ENCODE measurements at places on chromosomes 4 and X.
A peak's percentile ranks its signal among the peaks of the same experiment; 100 is the strongest.

GRCh38 chr4:15914291-15914690, 24.2 kb downstream of the FGFBP1 start:
- DNase-seq = peak; percentile 49

- peak; percentile 56 for DNase-seq
Observed at GRCh38 chr4:26459756-26460530, 30.3 kb downstream of the CCKAR start.

- no peak for DNase-seq
Observed at GRCh38 chr4:24973747-24974601, 56.8 kb downstream of the LGI2 start.

DNA sequence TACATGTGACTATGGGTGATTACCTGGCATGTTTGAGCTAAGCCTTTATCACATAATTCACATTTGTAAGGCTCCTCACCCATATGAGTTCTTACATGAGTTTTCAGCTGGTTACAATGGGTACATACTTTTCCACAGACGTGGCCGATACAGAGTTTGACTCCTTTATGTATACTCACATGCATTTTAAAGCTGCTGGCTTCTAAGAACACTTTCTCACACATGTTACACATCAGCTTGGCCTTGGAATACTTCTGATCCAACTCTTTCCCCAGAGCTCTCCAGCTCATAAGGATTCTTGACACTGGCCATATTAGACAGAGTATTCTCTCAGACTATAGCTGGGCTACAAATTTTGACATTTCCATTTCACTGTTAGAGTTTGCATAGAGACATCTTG, 66.3 kb downstream of the TAB3 start:
- DNase-seq = peak; percentile 42

- no peak for DNase-seq
Observed at GRCh38 chr4:117455088-117455487, 369.7 kb upstream of the TRAM1L1 start.

DNA sequence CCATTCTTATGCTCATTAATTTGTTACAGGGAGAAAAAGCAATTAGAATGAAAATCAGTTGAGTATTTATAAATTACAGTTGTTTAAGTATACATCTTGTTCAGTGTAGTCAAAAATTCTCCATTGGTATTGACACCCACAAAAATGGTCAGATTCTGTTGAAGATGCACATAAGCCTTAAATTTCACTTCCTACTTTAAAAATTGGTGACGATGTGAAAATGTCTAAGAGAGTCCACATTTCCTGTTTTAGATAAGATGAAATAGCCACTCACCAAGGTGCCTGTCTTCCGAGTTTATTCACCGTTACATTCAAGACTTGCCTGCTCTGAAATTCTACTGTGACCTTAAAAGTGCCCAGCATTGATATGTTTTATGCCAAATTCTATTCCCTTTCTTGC, 93.6 kb downstream of the GPR143 start:
- no peak for DNase-seq

DNA sequence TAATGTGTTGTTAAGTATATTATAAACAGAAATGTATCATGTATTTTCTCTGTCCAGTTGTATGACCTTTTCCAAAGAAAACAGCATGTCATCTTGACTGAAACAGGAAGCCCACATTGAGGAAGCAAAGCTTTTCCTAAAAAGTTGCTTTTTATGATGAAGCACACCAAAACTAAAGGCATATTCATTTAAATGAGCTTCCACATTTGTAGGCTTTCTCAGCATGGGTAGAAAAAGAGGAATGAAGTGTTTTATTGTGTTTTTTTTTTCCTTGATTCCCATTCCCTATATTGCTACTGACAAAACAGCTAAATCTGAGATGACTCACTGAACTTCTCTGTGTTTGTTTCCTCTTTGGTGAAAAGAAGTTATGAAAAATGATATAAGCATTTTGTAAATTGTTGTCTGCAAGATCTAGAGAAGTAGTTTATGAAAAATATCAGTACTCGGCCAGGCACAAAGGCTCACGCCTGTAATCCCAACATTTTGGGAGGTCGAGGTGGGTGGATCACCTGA, 32.5 kb upstream of the FRAS1 start:
- no peak for DNase-seq

All from fibroblast of upper back skin (primary cell).